ENCODE measurements at places on chromosomes 1 and 21.

GRCh38 chr1:83787246-83787998, 211.5 kb downstream of the TTLL7 start:
- DNase-seq, result no peak

- DNase-seq, result no peak
Measured at GRCh38 chr1:39676948-39677548, 5.1 kb upstream of the NT5C1A start.

GRCh38 chr1:183103147-183103546, 79.9 kb downstream of the LAMC1 start:
- no peak for DNase-seq

- no peak for DNase-seq
Measured at GRCh38 chr1:248906753-248907661, 972 bp downstream of the PGBD2 start.

DNA sequence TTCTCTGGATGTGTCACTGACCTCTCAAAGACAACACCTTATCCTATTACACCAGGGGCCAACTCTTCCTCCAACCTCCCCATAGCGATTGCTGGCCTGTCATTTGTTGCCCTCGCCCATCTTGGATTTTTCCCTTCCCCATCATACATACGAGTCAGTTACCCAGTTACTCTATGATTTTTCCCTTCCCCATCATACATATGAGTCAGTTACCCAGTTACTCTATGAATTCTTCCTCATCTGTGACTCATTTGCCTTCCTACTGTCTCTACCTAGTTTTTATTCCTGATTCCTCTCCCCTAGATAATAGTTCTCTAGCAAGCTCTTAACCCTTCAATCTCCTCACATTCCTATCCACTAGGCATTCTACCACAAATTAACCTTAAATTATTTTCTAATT, 178.8 kb downstream of the NR5A2 start:
- DNase-seq, result no peak

DNA sequence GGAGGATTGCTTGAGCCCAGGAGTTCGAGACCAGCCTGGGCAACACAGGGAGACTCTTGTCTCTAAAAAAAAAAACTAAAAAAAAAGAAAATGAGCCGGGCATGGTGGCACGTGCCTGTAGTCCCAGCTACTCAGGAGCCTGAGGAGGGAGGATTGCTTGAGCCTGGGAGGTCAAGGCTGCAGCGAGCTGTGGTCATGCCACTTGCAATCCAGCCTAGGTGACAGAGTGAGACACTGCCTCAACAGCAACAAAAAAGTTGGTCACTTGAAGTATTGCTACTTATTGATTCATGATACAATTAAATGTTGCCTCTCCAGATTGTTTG, 57.9 kb upstream of the CXADR start:
- DNase-seq, result no peak

DNA sequence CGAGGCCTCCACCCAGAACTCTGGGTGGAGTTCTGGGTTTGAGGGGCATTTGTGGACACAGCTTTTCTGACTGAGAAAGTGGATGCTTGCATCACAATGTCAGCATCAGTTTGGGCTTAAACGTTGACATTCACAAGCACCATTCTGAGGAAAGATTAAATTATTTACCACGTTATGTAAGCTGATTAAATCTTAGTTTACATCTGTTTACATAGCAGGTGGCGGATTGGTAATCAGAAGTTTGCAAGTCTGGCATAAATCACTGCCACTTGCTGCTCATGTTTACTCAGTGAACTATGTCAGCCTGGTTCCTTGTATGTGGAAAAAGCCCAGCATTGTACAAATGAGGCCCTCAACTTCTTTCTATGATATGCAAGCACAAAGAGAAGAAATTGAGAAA, 310.1 kb downstream of the PAPPA2 start:
- DNase-seq, result no peak

DNA sequence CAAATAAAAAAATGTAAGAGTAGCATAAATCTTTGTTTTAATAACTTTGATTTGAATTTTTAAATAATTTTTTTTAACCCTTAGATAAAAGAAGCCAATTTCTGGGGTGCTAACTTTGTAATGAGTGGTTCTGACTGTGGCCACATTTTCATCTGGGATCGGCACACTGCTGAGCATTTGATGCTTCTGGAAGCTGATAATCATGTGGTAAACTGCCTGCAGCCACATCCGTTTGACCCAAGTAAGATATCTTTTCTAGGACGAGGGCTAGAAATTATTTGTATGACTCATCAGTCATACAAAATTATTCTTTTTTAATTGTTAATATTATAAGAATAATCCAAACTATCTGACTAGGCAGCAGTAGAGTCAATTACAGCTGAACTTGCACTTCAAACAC, 71.2 kb downstream of the GPR161 start:
- DNase-seq, result no peak

DNA sequence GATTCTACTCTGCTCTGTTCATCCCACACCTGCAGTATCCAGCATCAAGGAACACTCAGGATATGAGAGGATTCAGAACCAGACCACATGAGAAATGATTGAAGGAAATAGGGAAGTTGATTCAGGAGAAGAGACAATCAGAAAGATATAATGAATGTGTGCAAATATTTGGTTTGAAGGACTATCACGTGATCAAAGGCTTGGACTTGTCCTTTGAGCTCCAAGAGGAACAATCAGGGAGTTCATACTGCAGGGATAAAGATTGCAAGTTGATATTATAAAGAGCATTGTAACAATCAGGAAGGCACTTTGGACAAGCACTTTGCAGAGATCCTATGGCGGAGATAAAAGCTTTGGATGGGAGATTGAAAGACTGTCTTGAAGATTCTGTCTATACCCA, 13.9 kb upstream of the PIGM start:
- DNase-seq, result no peak

DNA sequence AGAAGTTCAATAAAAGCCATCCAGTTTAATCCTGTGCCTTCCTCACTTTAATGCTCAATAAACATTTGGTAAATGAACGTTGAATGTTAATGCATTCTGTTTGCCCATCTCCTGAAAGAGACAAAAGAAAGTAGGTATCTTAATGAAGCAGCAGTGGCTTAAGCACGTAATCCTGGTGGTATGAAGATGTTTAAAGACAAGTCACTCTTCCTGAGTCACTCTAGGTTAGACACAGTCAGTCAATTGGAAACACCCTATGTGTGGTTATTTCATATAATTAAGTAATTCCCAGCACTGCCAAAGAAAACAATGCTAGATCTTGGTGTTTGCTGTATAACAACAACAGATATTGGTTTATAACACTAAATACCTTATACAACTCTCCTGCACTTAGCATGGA, 334.0 kb upstream of the FMN2 start:
- no peak for DNase-seq

DNA sequence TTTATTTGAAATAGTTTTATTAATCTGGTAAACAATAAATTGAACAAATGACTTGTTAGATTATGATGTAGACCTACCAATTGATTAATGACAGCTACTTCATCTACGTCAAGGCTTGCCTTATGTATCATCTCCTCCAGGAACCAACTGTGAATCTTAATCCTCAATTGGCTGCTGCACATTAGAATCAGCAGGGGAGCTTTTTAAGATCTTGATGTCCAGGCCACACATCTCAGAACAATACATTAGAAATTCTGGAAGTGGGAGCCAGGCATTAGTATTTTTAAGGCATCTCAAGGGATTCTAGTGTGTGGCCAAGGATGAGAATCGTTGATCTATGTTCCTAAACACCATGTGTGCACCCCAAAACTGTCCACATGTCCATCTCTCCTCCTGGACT, 52.0 kb upstream of the LYPLAL1 start:
- no peak for DNase-seq

- no peak for DNase-seq
Measured at GRCh38 chr1:37493336-37494098, 19.1 kb downstream of the ZC3H12A start.

- no peak for DNase-seq
Measured at GRCh38 chr1:247415423-247416361, at the start of gene NLRP3. TSS of gene NLRP3 (plus strand) at chr1:247416173. CDS start at chr1:247418801, 2,628 bp downstream.

DNA sequence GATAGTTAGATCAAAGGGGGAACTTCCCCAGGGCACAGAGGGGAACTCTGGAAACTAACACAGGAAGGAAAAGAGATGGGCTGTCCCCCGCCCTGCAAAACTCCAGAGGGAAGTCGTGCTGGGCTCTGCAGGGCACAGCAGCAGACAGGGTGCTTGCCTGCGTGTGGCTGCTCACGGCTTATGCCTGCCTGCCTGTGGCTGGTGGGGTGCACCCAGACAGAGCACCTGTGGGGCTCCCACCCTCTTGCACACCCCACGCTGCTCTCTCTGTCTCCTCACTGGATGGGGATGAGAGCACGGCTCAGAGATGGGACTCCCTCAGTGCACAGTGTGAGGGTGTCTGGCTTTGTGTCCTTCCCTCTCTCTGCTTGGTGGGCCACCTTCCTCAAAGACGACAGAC, 13.5 kb upstream of the ETV3L start:
- DNase-seq, result no peak

DNA sequence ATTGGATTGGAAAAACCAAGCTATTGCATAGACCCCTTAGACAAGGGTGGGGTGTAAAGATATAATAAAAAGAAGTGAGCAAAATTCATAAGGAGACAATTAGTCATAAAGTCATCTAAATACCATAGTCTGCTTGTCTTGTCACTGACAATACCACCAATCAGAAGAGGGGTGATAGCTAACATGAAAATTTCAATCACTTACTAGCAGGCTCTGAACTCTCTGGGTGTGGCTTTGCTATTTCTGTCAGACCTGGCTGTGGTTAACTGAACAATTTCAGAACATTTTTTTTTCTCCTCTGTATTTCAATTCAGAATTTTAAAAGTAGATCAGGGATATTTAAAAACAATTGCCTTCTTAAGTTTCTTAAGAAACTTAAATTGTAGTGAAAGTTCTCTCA, 158.5 kb upstream of the PRMT6 start:
- DNase-seq, result no peak

GRCh38 chr1:212700892-212701819, 1.5 kb upstream of the BATF3 start:
- no peak for DNase-seq

- no peak for DNase-seq
Measured at GRCh38 chr1:116916002-116916401, 6.3 kb downstream of the PTGFRN start.

- DNase-seq, result no peak
Measured at GRCh38 chr21:27528697-27529096, 561.8 kb upstream of the ADAMTS5 start.

DNA sequence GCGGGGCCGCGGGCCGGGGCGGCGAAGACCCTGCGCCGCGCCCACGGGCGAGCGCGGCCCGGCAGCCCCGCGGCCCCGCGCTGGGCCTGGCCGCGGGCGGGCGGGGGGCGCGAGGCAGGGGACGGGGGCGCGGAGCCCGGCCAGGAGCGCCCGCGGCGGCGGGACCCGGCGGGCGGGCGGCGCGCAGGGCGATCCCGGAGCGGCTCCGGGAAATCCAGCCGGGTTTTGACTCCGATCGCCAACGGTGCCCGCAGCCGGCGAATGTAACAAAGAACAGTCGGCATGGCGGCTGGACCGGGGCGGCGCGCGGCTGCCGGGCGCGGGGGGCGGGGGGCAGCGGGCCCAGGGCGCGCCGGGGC, 334 bp downstream of the PRDM15 start:
- no peak for DNase-seq

GRCh38 chr1:14094611-14095400, 394.8 kb downstream of the PRDM2 start:
- DNase-seq, result no peak

DNA sequence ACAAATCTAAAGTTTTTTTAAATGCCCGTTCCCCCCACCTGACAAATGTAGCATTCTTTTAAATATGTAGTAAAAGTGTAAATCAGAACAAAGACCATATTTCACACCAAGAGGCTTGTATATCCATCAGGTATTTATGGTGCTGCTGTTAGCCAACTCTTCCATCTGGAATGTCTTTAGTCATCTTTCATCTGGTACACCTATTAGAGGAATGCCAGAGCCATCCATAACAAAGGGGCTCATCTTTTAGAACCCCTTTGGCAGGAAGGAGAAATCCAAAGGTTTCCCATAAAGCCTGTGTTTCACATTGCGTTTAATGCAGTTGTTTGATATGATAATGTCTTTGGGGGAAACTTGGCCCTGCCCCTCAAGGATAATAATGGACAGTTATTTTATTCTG, 79.3 kb upstream of the C1orf87 start:
- no peak for DNase-seq

- DNase-seq, result no peak
Measured at GRCh38 chr1:9069326-9070100, at the start of gene SLC2A5. TSS of gene SLC2A5 (minus strand) at chr1:9069635. CDS start at chr1:9069536, 99 bp downstream.

DNA sequence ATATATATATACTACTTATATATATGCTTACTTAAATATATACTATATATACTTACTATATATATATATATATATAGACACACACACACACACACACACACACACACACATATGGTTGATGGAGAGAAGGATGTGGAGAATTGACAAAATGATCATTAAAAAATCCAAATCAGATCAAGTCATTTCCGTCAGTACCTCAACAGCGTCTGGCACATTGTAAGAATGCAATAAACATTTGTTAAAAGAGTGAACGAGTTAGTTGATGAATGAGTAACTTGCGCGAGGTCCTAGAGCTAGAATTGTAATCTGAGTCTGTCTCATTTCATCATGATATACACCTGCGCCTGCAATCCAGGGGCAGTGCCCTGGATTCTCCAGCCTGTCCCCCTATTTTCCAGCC, 243.0 kb upstream of the MAP1LC3C start:
- DNase-seq, result no peak

- DNase-seq, result no peak
Measured at GRCh38 chr1:56397409-56397808, 182.0 kb downstream of the PLPP3 start.

- DNase-seq, result no peak
Measured at GRCh38 chr1:69295265-69295664, 272.5 kb upstream of the LRRC7 start.

- DNase-seq, result no peak
Measured at GRCh38 chr21:37787456-37787855, 128.8 kb downstream of the KCNJ6 start.

DNA sequence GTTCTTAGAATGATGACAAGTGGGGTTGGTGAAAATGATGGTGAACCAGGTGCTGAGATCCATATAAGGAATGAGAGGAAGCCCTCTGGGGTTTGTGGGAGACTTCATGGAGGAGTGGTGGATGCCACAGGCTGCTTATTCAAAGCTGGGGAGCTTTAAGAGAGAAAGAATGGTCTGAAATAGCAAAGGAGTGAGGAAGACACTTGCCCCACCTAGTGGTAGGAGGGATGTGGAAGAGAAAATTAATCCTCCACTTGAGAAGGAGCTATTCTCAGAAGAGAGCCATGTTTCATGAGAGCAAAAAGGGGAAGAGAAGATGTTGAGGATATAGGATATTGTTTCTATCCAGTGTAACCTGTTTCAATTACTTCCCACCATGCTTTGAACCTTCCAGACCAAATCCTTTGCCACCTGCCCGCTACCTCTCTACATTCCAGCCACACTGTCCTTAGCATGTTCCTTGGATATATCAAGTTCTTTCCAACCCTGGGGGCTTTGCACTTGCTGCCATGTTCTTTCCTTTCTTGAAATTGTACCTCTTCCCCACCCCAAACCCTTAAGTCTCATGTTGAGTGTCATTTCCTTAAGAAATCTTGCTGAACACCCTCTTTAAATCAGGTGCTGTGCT, 19.6 kb upstream of the ZNF648 start:
- DNase-seq, result no peak
